Thoracic aorta (tissue), 2 donors: ENCODE measurements at places on chromosomes 4 and X.

- no peak for DNase-seq
Measured at GRCh38 chr4:169881769-169882168, 124.0 kb upstream of the HPF1 start.

DNA sequence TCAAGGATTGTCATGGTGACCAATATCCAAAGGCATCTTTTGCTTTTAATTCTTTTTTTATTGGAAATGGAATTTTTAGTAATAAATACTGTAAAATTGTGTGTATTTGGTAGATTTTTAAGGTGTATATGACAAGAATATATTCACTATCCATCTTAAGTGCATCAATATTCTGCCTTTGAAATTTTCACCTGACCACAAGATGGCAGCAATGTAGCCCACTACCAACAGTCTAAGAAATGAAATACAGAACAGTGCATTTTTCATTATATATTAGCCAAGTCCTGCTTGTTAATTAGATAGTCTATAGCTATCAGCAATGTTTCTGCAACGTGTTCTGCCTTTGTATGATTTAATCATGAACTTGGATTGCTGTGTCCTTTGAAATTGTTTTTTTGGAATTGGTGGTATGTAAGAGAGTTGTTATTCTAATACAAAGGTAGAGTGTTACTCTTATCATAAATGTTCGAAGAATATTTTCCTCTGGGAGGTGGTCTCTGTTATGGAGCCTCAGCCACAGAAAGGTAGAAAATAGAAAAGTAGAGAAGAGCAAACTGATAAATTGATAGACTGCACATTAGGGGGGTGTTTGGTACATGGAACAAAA lies 38.2 kb downstream of the HPGDS start:
- no peak for DNase-seq

GRCh38 chr4:143559757-143560147 lies 46.2 kb downstream of the SMARCA5 start:
- no peak for DNase-seq

DNA sequence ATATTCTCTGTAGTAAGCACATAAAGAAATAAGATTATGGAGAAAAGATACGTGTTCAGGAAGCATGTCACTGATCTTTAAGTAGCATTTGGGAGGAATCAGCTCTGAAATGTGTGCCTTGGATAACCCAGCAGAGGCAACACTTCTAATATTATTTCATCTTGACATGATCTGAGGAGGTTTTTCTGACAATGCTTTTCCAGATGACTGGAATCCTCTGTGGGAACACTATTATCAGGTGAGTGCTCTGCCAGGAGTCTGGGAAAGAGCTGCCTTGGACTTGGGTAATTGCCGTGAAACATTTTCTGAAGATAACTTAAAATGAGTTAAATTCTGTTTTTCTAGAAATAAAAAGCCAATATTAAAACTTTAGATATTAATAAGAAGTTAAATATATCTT lies 78.2 kb upstream of the QRFPR start:
- DNase-seq: no peak

DNA sequence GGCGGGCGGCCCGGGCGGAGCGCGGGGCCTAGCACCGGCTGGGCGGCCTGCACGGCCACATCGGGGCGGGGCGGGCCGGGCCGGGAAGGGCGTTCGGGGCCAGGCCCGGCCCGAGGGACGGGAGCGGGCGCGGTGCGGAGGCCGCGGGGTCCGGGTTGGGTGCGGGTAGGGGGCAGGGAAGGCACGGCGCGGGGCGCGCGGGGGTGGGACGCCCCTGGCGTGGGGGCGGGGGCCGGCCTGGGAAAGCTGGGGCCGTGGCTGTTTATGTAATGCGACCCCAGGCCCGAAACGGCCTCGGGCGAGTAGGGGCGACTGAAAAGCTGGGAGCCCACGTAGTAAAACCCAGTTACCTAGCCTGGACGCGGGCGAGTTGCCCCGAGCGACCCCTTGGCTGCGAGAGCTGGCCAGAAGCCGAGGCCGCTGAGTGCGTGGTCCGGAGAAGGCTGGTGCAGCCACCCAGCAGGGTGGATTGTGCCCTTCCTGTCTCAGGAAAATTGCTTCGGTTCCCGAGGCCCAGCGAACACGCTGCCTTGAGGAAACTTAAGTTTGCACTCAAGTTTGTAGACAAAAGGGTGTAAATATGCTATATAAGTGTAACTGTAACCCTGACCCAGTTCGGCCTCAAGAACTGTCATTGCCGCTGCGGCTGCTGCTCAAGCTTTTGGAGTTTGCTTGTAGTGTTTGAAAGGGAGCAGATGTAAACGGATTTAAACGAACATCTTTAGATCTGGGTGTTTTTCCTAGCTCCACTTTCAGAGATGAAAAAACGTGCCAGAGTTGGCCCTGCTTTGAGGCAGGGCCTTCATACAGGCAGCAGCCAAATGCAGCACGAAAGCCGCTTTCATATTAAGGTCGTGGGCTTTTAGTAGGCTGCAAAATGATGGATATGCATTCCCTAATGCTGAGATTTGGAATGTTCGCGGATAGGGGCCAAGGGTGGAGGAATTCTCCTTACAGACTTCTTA lies 674 bp downstream of the SEC24B start:
- no peak for DNase-seq
